ENCODE measurements at places on chromosomes 1 and 21.
A peak's percentile ranks its signal among the peaks of the same experiment; 100 is the strongest.

- no peak for DNase-seq
These were observed 743 bp downstream of the TOMM20 start for GRCh38 chr1:235127732-235128455.

- DNase-seq = no peak
These were observed 7.6 kb downstream of the SLC19A2 start for GRCh38 chr1:169478094-169478672.

DNA sequence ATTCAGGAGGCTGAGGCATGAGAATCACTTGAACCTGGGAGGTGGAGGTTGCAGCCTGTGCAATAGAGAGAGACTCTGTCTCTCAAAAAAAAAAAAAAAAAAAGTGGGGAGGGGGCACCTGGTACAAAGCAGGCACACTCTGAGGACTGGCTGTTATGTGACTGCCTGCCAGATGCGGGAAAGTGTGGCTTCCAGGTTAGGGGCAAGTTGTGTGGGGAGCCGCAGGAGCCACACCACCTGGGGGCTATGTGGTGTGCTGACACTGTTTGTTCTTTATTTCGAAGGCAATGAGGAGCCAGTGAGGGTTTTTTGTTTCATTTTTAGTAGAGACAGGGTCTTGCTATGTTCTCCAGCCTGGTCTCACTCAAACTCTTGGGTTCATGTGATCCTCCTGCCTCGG, 5.7 kb downstream of the THEMIS2 start:
- no peak for DNase-seq

DNA sequence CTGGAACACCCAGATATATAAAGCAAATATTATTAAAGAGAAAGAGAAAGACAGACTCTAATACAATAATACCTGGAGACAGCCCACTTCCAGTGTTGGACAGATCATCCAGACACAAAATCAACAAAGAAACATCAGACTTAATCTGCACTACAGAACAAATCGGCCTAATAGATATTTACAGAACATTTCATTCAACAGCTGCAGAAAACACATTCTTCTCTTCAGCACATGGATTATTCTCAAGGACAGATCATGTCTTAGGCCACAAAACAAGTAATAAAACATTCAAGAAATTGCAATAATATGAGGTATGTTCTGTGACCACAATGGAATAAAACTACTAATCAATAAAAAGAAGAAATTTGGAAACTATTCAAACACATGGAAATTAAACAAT, 398.3 kb upstream of the DUSP10 start:
- DNase-seq = no peak

GRCh38 chr1:176379626-176380339, 83.2 kb upstream of the PAPPA2 start:
- DNase-seq = no peak

- no peak for DNase-seq
These were observed 21.5 kb upstream of the DDOST start for GRCh38 chr1:20682571-20683236.

- DNase-seq = peak; percentile 32
These were observed 6.8 kb downstream of the XKR8 start for GRCh38 chr1:27966402-27967105.

GRCh38 chr1:8597455-8597854, 220.0 kb downstream of the RERE start:
- peak; percentile 33 for DNase-seq

DNA sequence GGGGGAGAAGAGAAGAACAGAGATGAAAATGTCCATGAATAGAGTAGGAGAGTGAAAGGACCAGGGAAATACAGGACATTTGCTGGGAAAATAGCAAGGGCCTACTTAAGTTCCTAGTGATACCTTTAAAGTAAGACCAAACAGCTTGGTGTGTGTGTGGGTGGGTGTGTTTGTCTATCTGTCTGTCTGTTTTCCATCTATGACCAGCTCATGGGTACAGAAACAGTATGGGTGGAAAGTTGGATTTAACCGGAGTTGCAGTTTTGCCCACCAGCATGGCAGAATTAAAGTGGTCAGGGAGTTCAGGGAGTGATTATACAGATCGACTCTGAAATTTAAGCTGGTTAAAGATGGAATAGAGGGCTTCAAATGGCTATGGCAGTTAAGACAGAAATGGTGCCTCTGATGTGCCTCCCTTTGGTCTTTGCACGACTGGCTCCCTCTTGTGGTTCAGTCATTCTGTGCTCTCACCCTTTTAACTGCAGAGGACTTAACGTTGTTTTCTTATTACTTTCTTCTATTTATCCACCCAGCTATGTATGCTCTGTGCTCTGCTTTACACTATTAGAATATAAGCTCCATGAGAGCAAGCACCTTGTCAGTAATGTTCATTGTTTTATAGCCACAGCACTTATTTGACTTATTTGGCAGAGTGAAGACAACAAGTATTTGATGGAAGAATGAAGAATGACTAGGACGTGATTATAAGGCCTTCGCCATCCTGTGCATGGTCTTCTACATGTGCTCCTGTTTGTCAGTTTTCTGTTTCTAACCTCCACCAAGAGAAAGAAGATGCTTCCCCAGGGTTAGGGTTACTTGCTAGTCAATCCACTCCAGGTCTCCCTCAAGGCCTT, 72.7 kb upstream of the AK4 start:
- peak; percentile 24 for DNase-seq

- DNase-seq = peak; percentile 89
These were observed 75.2 kb upstream of the TEKT2 start for GRCh38 chr1:36008546-36009197.

GRCh38 chr1:203631946-203632345, 5.3 kb downstream of the ATP2B4 start:
- no peak for DNase-seq

DNA sequence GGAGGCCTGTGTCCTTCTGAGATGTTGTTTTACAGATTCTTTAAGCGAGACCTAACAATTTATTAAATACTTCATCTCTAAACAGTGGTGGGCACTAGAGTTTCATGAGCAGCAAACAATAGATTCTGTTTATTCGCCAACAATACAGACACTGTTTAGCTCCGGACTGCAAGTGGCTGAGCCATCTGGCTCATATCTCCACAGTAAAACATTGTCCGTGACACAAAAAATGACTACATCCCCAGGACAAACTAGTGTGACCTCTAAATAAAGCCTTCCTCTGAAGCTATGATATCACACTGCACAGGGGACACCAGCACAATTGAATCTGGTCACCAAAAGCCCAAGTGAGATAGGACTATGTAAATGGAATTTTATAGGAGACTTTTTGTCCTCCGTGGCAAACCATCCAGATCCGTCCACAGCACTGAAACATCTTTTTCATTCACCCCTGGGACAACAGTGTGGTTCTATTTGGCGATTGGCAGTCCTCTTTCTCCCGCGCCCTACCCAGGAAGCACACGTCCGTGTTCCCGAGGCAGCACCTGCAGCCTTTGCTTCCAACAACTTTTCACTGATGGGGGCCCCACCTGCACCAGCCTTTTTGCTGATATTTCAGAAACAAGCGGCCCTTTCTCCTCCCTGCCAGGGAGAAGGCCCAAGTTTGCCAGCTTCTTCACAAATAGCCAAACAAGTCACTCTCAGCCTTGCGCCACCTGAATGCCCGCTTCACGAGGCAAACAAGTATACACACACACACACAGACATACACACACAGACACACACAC, 47.4 kb downstream of the OLIG1 start:
- DNase-seq = no peak

- DNase-seq = peak; percentile 47
These were observed 61.9 kb downstream of the WNT9A start for GRCh38 chr1:227885648-227886502.

DNA sequence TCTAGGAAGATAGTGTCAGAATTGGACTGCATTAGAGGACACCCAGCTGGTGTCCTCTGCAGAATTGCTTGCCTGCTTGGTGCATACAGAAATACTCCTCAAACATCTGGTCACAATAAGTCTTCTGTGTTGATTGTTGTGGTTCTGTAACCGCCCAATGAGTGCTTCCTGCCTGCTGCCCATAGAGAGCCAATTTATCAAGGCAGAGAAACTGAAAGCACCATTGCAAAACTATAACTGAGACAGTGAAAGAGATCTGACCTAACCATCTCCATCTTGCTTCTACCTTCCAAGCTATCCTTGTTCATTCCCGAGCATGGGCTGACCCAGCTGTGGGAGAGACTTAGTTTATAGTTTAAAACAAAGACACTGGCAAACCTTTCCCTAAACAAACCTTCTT, 462.4 kb upstream of the RGS18 start:
- no peak for DNase-seq

DNA sequence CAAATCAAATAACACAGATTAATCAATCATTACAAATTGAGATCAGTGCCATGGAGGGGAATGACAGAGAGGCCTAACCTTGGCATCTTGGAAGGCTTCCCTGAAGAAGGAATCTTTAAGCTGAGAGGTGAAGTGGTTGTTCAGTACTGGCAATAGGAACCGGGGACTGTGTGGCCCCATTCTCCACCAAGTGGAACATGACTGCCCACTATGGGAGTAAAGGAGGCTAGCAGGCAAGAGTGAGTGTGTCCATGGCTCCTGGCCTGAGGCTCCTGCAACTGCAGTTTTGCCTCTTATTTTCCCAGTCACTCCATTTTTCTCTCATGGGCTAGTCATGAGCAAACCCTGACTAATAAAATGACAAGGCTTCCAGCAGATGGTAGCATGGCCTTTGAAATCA, 112.2 kb upstream of the GJB5 start:
- no peak for DNase-seq

- DNase-seq = no peak
These were observed 3.1 kb downstream of the LCE3D start for GRCh38 chr1:152577168-152577567.

DNA sequence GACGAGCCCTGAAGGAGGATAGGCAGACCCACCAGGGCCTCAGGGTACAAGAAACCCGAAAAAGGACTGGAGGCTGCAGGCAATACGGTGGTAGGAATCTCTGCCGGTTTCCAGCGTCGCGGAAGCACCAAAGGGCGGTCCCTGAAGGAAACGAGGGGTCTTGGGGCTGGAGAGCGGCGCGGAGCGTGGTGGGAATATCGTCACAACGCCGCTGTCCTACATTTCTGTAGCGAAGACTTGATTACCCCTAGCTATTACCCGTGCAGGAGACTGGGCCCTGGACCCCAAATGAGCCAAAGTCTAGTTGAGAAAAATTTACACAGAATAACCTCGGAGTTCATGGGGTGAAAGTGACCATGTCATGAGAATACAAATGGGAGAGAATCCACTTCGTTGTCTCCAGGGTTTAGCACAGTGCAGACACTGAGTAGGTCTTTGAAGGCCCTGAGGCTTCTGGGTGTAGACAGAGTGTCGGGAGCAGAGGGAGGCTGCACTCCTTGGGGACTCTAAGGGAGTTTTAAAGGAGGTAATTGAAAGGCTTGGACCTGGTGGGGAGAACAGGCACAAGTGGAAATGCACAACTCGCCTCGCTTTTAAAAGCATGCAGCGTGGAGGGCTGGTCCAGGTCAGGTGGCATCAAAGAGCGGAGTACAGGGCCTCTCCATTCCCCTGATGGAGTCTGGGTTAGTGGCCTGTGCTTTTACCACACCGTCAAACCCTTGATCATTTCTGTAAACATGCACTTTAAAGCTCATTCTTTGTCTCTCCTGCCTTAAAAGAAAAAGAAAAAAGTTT, 1.5 kb downstream of the ATP1A1 start:
- DNase-seq = no peak

Data from astrocyte (in vitro differentiated cells and primary cell).